ENCODE measurements at places on chromosomes 6 and 20. TPM values are rescaled to one million over a fixed set of nuclear protein-coding genes. Genes with fewer than 3 reads are reported as not detected.

Gene TRERF1
- 4.0 TPM for total RNA-seq

Gene LINC00237
- not detected for total RNA-seq

Gene ZBTB22
- total RNA-seq = 10.7 TPM

Gene KIAA0408
- total RNA-seq = 2.6 TPM

Gene CYP21A2
- not detected for total RNA-seq

Gene SEMG1
- total RNA-seq = not detected

Gene EYA2
- 0.10 TPM for total RNA-seq

Gene CD93
- under 0.01 TPM for total RNA-seq

Gene EFHC1
- total RNA-seq = 37.7 TPM

Gene DEFB132
- total RNA-seq = not detected

Gene PKIG
- 97.5 TPM for total RNA-seq

Gene HLA-DQA2
- not detected for total RNA-seq

Gene RAB44
- not detected for total RNA-seq

Gene BPIFB4
- total RNA-seq = not detected

Gene ALDH5A1
- 0.68 TPM for total RNA-seq

Gene DLK2
- 1.5 TPM for total RNA-seq

Gene IMPG1
- total RNA-seq = not detected

Gene GUCA1A
- total RNA-seq = not detected

Gene BTN2A1
- total RNA-seq = 15.0 TPM

Gene BTNL2
- not detected for total RNA-seq

Gene DEFB124
- not detected for total RNA-seq

Gene AVP
- not detected for total RNA-seq

Gene CLIC5
- 0.10 TPM for total RNA-seq

Gene TAGAP
- total RNA-seq = not detected

Gene PIGU
- total RNA-seq = 48.1 TPM

Gene SDCBP2
- 6.4 TPM for total RNA-seq

All from RPMI7951 (cell line).